ENCODE measurements at places on chromosomes 3 and 15. TPM values are rescaled to one million over a fixed set of nuclear protein-coding genes. Genes with fewer than 3 reads are reported as not detected.
A peak's percentile ranks its signal among the peaks of the same experiment; 100 is the strongest.

SCG3 gene
- not detected for total RNA-seq

UBAP1L gene
- total RNA-seq, result 10.7 TPM

CHST13 gene
- not detected for total RNA-seq

GXYLT2 gene
- 30.5 TPM for total RNA-seq

- no peak for DNase-seq
Observed at GRCh38 chr15:42858999-42859789, 61.4 kb downstream of the TTBK2 start.

GRCh38 chr3:28739647-28740046, 391.0 kb upstream of the AZI2 start:
- no peak for DNase-seq

DNA sequence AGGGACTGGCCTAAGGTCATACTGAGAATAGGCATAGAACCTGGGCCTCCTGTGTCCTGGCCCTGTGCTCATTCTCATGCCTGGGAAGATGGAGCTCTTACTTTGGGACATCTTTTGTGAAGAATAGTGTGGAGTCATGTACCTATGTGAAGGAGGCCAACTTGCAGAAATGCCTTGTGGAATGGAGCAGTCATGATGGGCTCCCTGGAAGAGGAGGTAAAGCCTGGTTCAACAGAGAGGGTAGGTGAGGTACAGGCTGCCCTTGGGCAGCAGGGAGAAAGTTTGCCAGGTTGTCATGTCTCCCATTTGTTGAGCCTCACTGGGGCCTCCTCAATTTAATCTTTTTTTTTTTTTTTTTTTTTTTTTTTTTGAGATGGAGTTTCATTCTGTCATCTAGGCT, 18.1 kb downstream of the MAPKAPK3 start:
- no peak for DNase-seq

DNA sequence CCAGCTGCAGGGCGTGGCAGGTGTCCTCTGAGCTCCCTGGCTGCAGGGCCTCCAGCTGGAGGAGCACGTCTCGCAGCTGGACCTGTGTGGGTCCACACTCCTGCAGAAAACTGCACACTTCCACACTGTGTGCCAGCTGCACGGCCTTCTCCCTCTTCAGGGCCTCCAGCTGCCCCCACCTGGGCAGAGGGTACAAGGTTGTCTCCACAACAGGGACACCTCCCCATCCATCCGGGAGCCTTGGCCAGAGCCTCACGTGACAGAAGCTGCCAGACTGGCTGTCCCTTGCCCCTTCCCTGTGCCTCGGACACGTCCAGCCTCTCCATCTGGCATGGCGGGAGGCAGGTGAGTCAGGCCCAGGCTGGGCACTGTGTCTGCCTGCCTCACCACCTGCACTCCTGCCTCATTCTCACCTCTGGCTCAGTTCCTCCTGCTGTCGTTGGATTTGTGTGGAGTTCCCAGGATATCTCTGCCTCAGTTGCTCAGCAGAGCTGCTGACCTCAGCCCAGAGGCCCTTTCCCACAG, 14.5 kb downstream of the SPTBN5 start:
- DNase-seq, result no peak

GRCh38 chr3:177813322-177813721, 616.0 kb upstream of the TBL1XR1 start:
- DNase-seq, result no peak

DNA sequence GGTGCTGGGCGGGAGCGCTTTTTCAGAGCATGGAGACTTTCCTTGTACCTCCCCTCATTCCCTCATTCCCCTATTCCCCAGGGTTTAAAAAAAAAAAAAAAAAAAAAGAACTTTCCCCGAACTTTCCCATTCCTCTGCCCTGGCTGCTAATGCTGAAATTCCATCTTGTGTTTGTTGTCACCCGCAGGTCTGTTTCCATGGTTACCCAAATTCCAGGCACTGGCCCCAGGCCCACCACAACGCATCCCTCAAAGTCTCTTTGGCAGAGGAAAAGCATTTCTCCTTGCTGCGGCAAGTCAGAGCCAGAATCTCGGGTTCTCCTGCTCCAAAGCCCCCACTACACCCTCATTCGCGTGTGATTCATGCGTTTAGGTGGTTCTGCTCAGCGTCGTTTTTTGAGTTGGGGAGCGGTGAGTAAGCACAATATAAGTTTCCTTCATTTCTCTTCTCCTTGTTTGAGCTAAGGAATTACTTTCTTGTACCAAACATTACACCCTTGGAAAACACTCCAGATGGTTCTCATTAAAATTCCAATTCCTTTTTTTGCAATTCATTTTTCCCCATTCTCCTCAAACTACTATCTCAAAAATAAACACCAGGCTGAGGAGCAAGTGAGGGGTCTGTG, 21.6 kb downstream of the ANAPC13 start:
- DNase-seq, result peak; percentile 70

- DNase-seq, result no peak
Observed at GRCh38 chr15:48354694-48355303, 23.6 kb downstream of the DUT start.

DNA sequence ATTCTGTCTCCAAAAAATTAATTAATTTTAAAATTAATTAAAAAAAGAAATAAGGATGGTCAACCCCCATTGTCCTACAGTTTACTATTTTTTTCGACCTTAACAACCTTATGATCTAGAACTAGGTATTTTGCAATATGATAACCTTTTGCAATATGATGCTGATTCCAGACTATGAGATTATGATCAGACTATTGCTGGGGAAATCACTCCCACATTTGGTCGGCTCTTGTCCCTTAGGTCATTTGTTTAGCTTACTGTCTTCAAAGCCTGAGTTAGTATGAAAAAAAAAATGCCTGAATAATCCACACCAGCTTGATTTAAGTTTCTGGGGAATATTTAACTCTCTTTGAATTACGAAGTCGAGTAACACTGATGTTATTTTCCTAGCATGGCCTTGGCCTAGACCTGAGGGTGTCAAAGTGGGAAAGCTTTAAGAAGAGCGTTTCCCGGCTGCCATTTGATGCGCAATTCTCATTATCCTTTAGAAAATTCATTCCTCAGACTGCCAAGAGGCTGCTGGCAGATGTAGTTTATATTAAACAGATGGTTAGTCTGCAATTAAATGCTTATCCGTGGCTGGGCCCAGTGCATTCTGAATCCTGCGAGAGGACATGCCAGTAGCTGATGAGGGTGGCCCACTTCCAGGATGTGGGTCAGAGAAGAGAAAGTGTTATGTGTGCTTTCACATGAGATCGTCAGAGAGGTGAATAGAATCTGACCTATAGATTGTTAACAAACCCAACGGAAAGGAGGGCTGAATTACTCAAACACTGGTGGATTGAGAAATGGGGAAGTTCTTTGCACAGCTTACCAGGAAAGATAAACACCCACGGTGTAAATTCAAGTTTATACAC, 496.0 kb upstream of the THBS1 start:
- no peak for DNase-seq

DNA sequence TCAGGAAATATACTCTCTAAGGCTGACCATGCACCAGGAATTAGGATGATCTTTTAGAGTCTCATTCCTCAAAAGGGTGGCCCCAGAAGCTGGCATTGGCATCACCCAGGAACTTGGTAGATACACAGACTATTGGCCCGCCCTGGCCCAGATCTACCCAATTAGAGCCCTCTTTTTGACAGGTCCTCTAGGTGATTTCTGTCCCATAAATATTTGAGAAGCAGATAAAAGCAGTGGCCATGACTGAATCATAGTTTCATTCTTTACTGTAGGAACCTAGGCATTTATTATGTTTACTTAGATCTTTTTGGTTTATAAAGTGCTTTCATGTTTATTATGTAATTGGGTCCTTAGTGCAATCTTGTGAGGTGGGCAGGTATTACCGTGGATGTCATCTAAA, 7.6 kb downstream of the TLNRD1 start:
- DNase-seq, result no peak

Measured in mesothelial cell of epicardium (in vitro differentiated cells).